Fibroblast of skin of abdomen (primary cell): ENCODE measurements at places on chromosomes 6 and 20.

DNA sequence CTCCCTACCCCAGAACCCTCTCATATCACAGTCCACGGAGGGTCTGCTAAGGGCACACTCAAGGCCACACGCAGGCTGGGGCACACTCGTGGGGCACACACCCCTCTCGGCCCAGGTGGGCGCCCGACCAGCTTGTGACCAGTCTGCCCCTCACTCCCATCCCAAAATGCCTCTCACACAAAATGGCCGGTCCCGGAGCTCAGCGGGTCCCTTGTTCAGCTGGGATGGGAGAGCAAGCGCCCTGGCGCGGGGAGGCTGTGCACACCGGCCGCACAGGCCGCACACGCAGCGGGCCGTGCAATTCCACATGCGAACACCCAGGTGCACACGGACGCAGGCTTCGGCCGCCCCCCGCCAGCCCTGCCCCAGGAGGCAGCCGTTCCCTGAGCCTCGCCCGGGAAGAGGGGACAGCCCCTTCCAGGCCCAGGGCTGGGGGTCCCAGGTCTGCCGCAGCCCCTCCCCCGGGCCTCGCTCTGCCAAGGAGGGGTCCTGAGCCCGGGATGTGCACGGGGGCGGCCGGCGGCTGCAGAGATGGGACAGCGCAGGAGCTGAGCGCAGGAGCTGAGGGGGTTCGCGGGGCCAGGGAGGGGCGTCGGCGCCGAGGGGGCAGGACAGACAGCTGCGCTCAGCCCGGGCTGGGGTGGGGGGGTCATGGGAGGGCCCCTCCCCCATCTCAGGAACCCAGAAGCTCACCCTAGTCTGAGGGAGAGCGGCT, 1.3 kb downstream of the KCNQ2 start:
- no peak for DNase-seq

DNA sequence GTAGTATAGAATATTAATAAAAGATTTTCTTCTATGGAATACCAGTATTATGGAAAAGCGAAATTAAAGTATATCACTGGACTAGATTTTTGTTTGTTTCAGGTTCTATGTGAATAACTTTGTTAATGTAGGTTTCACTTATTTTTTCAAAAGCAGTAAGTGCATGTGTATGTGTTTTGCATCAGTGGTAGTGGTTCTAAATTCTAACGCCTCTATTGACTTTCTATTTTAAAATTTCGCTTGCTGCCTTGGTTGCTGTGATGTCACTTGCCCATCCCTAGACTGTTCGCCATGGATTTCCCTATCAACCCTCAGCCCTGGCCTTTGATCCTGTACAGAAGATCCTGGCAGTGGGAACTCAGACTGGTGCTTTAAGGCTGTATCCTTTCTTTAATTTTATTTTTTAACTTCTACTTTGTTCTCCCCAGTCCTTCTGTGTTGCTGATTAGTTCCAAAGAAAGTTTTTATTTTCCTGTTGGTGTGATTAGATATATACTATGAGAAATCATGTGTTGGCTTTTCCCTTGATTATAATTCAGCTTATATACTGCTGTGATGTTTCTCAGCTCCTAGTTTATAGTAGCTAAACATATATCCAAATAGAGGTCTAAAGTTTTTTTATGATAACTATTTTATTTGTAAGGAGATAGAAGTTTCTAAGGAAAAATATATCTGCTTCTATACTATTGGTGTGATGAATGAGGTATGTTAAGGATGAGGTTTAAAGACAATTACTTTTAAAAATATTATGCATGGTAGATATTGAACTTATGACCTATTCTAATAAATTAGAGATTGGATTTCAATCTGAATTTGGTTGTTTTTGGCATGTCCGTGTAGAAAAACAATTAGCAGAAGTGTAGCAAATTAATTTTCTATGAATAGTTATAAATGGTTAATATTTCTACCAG, 1.7 kb downstream of the STXBP5 start:
- no peak for DNase-seq

- no peak for DNase-seq
These were observed 149.1 kb downstream of the EDN1 start for GRCh38 chr6:12439296-12439695.

- DNase-seq = no peak
These were observed 40.5 kb downstream of the AKIRIN2 start for GRCh38 chr6:87661503-87661902.

- DNase-seq = peak; percentile 24
These were observed 59.0 kb upstream of the FAM184A start for GRCh38 chr6:119137194-119138072.

DNA sequence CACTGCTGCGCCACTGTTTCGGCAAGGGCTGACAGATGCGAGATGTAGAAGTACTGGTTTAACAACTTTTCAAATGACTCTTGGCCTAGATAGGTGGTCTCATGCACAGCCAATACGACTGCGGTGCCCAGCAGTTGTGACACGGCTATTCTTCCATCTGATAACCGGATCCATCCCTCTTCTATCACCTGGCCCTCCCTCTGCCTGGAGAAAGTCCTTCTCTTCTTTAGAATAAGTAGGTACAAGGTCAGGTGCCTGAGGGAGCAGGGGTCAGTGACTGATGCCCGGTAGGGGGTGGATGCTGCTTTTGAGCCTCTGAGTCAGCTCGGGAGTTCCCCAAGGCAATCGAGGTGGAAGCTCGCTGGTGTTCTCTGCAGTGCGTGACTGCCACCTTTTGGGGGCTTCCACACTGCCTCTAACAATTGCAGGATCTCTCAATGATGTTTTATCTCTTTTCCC, 166.8 kb upstream of the GRIK2 start:
- DNase-seq = peak; percentile 39

GRCh38 chr6:2970753-2971419, 481 bp downstream of the SERPINB6 start:
- DNase-seq = no peak

- DNase-seq = no peak
These were observed 160.3 kb downstream of the BMP7 start for GRCh38 chr20:57106030-57106682.

- DNase-seq = peak; percentile 35
These were observed 92.9 kb downstream of the SHLD1 start for GRCh38 chr20:5843054-5843592.

GRCh38 chr6:168877821-168878282, 375.8 kb downstream of the THBS2 start:
- DNase-seq = no peak

- DNase-seq = no peak
These were observed 840.5 kb downstream of the HACE1 start for GRCh38 chr6:104019075-104019753.

DNA sequence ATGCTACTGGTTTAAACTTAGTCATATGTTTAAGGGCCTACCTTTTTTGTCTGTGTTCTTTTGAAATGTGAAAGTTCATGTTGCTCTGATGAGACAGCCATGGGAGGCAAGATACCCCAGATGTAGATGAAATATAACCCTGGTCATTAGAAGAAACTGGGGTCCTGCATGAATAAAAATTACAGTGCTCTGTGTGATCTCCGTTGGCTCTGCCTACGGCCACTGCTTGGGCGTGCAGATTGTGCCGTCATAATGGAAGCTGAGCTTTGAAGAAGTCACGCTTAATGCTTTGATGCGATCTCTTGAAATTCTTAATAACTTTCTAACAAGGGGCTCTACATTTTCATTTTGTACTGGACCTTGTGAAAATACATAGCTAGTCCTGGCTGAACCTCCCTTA, at the start of gene TAAR2:
TSS of gene TAAR2 (minus strand) at position 101 of the 400 bp plus-strand sequence. CDS start at position 101, 0 bp downstream.
- DNase-seq = no peak

DNA sequence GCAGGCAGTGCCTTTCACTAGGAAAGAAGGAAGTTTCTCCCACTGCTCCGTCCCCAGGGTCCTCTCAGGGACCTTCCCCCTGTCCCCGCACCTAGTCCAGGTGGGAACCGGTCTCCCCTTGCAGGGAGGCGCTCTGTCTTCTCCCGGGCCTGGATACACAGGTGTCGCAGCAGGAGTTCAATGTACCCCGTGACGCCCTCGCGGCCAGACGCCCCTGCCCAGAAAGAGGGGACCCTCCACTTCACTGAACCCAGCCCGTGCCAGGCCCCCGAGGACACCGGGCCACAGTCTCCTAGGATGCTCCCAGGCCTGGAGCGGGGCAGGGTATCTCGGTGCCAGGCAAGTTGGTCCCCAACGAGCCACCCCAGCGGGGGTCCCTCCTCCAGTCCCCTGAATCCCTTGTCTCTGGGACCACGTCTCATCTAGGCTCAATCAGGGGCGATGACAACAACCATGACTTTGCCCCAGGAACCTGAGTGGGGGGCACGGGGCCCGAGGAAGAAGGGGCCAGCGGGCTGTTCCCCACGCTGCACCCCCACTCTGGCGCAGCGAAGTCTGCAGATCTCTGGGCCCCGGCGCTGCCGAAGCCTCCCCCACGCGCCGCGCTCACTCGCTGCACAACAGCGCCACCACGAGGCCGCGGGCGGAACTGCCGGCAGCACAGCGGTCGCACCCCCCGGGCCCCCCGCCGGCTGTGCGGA, 103.0 kb downstream of the EDN3 start:
- DNase-seq = peak; percentile 27

GRCh38 chr6:18118330-18118729, 4.1 kb downstream of the NHLRC1 start:
- no peak for DNase-seq

DNA sequence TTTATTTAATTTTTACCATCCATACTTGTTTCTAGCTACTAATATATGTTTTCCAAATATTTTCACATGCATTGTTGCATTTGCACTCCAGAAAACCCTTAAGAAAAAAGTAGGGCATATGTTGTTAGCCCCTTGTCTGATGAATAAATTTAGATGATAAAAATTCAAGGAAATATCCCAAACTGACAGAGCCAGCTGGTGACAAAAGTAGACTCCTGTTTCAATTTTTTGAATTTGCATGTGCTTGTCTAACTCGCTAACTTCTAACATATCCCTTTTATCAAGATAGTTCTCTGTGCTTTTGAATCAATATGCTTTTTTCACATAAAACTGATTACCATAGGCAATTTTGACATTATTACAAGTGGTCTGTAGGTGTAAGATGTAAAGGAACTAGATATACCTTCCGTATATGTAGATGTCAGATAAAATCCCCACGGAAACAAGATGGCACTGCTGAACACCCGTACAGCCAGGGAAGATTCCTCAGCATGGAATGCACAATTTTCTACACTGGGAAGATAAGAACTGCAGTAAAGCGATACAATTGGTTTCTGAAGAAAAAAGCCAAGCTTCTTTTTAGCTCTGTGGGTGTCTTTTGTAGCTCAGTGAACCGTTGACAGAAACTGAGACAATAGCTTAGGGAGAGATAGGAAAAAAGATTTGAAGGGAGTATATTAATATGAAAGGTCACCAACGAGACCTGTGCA, 437.6 kb upstream of the RNF217 start:
- DNase-seq = no peak

DNA sequence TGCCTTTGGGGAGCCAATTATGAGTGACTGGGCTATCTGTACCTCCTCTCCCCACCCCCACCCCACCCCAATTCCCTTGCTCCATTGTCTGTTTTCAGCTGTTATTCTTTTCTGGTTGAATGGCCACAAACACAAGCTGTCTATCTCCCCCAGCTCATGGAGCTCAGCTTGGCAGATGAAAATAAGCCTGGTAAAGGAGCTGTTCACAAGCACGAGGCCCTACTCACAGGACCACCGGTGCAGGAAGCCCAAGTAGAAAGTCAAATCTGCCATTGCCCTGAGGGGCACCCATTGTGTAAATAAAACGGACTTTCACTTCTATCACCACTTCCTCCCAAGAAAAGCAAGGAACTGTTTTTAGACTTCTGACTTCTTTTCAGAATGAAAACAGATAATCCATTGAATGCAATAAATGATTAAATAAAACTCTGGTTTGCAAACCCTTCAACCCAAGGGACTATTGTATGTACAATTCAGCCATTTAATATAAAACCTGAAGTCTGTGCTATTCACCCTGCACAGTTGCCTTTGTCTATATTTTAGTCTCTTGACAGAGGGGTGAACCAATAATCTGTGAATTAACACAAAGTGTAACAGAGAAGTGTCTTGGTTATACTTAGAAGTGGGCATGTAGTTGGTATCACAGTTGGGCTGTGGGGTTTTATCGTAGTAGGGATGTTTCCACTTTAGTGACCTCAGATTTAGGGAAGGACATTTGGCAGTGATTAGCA, 27.7 kb downstream of the RIPOR2 start:
- DNase-seq = no peak

DNA sequence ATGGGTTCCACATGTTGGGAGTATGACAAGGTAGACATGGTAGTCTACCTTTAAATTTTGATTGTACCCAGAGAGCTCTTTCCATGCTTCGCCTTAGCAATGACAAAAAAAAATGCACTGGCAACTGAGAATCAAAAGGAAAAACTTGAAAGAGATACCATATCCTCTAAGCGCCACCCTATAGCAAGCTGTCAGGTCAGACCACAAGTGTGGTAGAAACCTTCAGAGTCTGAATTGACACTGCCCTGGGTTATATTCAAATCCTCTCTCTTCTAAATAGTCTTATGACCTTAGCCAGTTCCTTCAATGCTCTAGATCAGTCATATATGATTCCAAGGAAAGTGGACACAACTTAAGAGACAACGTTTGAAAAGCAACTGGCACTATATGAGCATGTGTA, 45.6 kb upstream of the SMLR1 start:
- no peak for DNase-seq

DNA sequence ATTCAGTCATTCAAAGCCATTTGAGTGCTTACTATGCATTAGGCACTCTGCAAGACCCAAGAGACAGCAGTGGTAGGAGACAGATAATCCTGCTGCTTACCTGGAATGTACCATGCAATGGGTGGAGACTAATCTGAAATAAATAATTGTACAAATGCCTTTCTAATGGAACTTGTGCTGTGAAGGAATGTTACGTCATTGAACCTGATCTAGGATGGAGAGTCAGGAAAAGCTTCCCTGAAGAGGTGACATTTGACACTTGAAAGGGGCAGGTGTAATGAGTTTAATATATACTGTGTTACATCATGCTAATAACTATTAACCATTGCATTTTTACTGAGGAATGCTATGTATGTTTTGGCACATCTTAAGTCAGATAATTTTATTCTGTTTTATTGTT, 491.0 kb upstream of the FLRT3 start:
- no peak for DNase-seq

DNA sequence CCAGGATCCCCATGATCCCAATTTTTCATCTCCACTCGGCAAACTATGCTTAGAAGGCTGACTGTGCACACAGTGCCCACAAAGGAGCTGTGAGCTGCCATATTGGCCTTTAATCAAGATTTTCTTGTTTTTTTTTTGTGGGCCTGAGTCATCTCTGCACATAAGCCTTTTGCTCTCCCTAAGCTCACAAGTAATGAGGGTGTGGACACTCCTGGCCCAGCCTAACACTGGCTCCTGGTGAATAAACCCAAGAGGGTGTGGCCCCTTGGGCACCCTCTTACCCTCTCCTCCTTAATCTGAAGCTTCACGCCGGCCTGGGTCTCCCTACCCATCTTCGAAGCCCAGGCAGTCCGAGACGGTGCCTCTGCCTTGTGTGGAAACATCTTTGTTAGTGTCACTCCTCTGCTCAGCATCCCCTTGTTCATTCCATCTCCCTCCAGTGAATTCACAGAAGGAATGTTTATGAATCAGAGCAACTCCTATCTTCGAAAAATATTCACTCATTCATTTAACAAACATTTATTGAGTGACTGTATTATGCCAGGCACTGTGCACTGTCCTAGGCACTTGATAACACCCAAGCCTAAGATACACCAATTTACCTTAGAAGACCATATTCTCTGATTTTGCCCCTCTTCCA, 22.2 kb upstream of the MRPS10 start:
- DNase-seq = peak; percentile 25
